Prostate gland (tissue), 2 donors: ENCODE measurements at places on chromosomes 1 and 21. TPM values are rescaled to one million over a fixed set of nuclear protein-coding genes. Genes with fewer than 3 reads are reported as not detected.

The SPATA21 gene
- total RNA-seq, result not detected

DNA sequence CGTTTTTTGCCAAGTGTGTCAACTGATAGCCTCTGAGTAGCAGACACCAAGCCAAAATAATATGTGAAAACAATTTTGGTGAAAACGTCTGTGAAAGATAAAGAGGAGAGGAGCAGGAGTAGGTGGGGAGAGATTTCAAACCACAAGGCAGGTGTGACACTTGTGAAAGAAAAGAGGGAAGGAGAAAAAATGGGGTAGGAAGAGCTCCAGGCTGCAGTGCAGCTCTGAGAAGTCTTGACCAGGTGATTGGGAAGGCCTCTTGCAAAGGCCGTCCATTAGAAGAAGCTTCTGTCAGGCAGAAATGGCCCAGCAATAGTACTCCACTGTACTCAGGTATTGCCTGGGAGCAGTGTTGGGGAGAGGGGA is 10.6 kb upstream of the RAVER2 start:
- no peak overlapping the region for H3K27ac ChIP-seq
- no peaks in the 10 kb centered on the region for H3K27me3 ChIP-seq
- no peaks in the 10 kb centered on the region for H3K4me1 ChIP-seq
- no peak overlapping the region for H3K4me3 ChIP-seq
- DNase-seq, result no peak

- DNase-seq, result no peak
- H3K36me3 ChIP-seq, result no peaks in the 10 kb centered on the region
- H3K4me1 ChIP-seq, result no peaks in the 10 kb centered on the region
- no peak overlapping the region for H3K27ac ChIP-seq
Measured at GRCh38 chr1:235430991-235431390, 63.8 kb downstream of the TBCE start.

The TRIM67 gene
- total RNA-seq, result not detected

GRCh38 chr1:174160109-174160473 is 771 bp downstream of the RABGAP1L start:
- H3K27me3 ChIP-seq, result no peaks in the 10 kb centered on the region
- H3K27ac ChIP-seq, result peak overlapping the region; percentile 96
- no peaks in the 10 kb centered on the region for H3K36me3 ChIP-seq
- DNase-seq, result peak; percentile 22

The IFI6 gene
- 40.4 TPM for total RNA-seq

GRCh38 chr21:37878946-37879660 is 37.2 kb downstream of the KCNJ6 start:
- no peaks in the 10 kb centered on the region for H3K36me3 ChIP-seq
- H3K27me3 ChIP-seq, result no peaks in the 10 kb centered on the region
- H3K4me3 ChIP-seq, result no peak overlapping the region
- no peaks in the 10 kb centered on the region for H3K4me1 ChIP-seq
- no peak overlapping the region for H3K27ac ChIP-seq
- DNase-seq, result no peak

- H3K4me3 ChIP-seq, result no peak overlapping the region
- no peaks in the 10 kb centered on the region for H3K36me3 ChIP-seq
- DNase-seq, result no peak
- H3K4me1 ChIP-seq, result no peaks in the 10 kb centered on the region
- no peak overlapping the region for H3K27ac ChIP-seq
- H3K27me3 ChIP-seq, result no peaks in the 10 kb centered on the region
Measured at GRCh38 chr1:22159891-22160290, 17.0 kb upstream of the WNT4 start.

DNA sequence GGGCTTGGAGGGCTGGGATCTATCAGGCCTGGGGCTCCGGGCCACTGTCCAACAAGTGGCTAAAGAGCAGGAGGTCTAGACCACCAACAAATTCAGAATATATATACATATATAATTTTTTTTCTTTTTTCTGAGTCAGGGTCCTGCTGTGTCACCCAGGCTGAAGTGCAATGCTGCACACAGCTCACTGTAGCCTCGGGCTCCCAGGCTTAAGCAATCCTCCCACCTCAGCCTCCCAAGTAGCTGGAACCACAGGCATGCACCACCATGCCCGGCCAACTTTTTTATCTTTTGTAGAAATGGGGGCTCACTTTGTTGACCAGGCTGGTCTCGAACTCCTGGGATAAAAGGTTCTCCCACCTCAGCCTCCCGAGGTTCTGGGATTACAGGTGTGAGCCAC is 6.8 kb upstream of the LAPTM5 start:
- no peaks in the 10 kb centered on the region for H3K4me1 ChIP-seq
- H3K36me3 ChIP-seq, result no peaks in the 10 kb centered on the region
- no peak for DNase-seq
- H3K27me3 ChIP-seq, result no peaks in the 10 kb centered on the region

GRCh38 chr1:151936653-151937052 is 27.3 kb upstream of the THEM4 start:
- no peak overlapping the region for H3K27ac ChIP-seq
- no peaks in the 10 kb centered on the region for H3K4me1 ChIP-seq
- no peaks in the 10 kb centered on the region for H3K27me3 ChIP-seq

- H3K27ac ChIP-seq, result no peak overlapping the region
- no peak for DNase-seq
- no peaks in the 10 kb centered on the region for H3K36me3 ChIP-seq
- H3K27me3 ChIP-seq, result peaks cover 2% of the 10 kb centered on the region
- H3K4me3 ChIP-seq, result no peak overlapping the region
Measured at GRCh38 chr1:11541956-11542355, 63.0 kb downstream of the DISP3 start.

DNA sequence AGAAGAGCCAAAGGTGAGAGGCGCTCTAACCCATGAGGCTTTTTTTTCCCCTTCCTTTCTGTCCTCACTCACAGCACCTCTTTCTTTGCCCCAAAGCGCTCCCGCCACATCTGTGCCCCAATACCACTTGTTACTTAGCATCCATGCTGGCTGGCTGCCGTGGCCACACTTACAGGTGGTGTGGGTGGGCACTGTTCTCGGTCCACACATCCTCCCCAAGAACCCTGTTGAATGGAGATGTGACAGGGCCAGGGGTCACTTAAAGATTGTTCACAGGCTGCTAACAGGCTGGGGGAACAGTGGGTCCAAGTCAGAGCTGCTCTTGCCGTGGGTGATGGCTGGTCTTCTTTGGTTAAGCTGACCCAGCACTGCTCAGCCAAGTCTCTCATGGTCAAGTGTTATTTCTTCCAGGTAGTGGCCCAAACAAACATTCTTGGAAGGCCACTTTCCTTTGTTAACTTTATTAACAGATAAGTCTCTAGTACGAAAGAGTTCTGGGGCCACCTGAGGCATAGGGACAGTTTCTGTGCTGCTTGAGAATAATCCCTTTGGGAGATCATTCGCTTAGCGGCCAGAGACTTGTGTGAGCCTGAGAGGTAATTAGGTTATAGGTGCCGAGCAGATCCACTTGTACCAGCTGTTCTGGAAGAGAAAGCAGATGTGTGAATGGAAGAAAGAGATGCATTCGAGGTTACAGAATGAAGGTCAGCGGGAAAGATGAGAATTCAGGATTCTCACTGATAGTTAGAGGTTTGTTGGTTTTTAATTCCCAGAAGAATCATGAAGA is 62.6 kb upstream of the IRF2BP2 start:
- H3K27ac ChIP-seq, result no peak overlapping the region
- H3K4me3 ChIP-seq, result no peak overlapping the region
- no peaks in the 10 kb centered on the region for H3K4me1 ChIP-seq
- no peak for DNase-seq
- H3K27me3 ChIP-seq, result no peaks in the 10 kb centered on the region
- no peaks in the 10 kb centered on the region for H3K36me3 ChIP-seq

GRCh38 chr1:25563330-25564215 is 20.2 kb downstream of the LDLRAP1 start:
- H3K4me1 ChIP-seq, result peaks cover 43% of the 10 kb centered on the region
- no peaks in the 10 kb centered on the region for H3K36me3 ChIP-seq
- no peak overlapping the region for H3K27ac ChIP-seq
- no peaks in the 10 kb centered on the region for H3K27me3 ChIP-seq
- DNase-seq, result no peak

DNA sequence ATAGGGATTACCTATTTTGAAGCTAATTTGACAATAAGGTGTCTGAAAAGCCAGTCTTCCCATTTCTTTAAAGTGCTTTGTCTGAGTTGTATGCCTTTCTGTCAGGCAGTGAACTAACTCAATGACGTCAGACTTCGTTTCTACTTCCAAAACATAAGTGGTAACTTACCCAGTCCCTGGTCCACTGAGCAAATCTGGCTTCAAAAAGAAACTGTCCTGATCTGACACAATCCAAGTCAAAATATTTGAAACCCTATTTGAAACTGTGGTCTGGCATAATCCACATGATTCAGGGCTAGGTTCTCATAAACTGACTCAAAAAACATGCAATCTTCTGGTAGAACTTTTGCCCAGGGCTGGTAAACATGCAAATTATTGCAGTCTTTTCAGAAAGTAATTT is 34.0 kb downstream of the DIRAS3 start:
- no peak for DNase-seq
- H3K4me1 ChIP-seq, result no peaks in the 10 kb centered on the region
- H3K4me3 ChIP-seq, result no peak overlapping the region
- no peaks in the 10 kb centered on the region for H3K27me3 ChIP-seq

- H3K4me3 ChIP-seq, result no peak overlapping the region
- no peak for DNase-seq
Measured at GRCh38 chr1:151312411-151312810, 14.8 kb downstream of the PI4KB start.

The GBP7 gene
- total RNA-seq, result not detected

- no peaks in the 10 kb centered on the region for H3K36me3 ChIP-seq
- no peak for DNase-seq
- H3K4me3 ChIP-seq, result no peak overlapping the region
- no peak overlapping the region for H3K27ac ChIP-seq
- H3K4me1 ChIP-seq, result no peaks in the 10 kb centered on the region
Measured at GRCh38 chr1:58395355-58395754, 151.2 kb downstream of the OMA1 start.

DNA sequence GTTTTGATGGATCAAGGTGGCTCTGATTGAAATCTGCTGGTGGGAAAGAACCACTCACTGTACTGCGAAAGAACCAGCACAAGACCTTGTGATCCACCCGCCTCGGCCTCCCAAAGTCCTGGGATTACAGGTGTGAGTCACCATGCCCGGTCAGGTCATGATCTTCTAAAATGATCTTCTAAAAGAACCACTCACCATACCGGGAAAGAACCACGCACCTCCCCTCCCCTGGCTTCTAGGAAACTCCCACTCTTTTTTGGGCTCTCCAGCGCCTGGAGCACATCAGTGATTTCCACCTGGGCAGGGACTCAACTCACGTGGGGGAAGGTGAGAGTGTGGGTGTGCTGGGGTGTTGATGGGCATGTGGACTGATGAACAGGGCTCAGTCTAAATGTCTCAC is 7.9 kb upstream of the RAB7B start:
- DNase-seq, result no peak
- H3K4me1 ChIP-seq, result no peaks in the 10 kb centered on the region
- no peak overlapping the region for H3K27ac ChIP-seq

The KIF26B gene
- 3.3 TPM for total RNA-seq

The KDM1A gene
- total RNA-seq, result 75.1 TPM

The HSD3B2 gene
- total RNA-seq, result 0.62 TPM

- H3K36me3 ChIP-seq, result no peaks in the 10 kb centered on the region
- peaks cover 14% of the 10 kb centered on the region for H3K4me1 ChIP-seq
- peak overlapping the region; percentile 80 for H3K27ac ChIP-seq
- H3K4me3 ChIP-seq, result no peak overlapping the region
- H3K27me3 ChIP-seq, result no peaks in the 10 kb centered on the region
Measured at GRCh38 chr1:225812488-225813213, 2.7 kb downstream of the EPHX1 start.

GRCh38 chr1:26582053-26582835 is 52.7 kb downstream of the RPS6KA1 start:
- H3K4me1 ChIP-seq, result no peaks in the 10 kb centered on the region
- H3K36me3 ChIP-seq, result no peaks in the 10 kb centered on the region
- H3K27ac ChIP-seq, result no peak overlapping the region
- DNase-seq, result no peak
- H3K27me3 ChIP-seq, result no peaks in the 10 kb centered on the region

- no peaks in the 10 kb centered on the region for H3K36me3 ChIP-seq
- H3K27me3 ChIP-seq, result no peaks in the 10 kb centered on the region
- no peak overlapping the region for H3K27ac ChIP-seq
- DNase-seq, result no peak
- no peaks in the 10 kb centered on the region for H3K4me1 ChIP-seq
- H3K4me3 ChIP-seq, result no peak overlapping the region
Measured at GRCh38 chr1:2939041-2939552, 82.2 kb upstream of the ACTRT2 start.

- peak overlapping the region; percentile 78 for H3K27ac ChIP-seq
- H3K27me3 ChIP-seq, result no peaks in the 10 kb centered on the region
- no peak for DNase-seq
- H3K4me1 ChIP-seq, result peaks cover 6% of the 10 kb centered on the region
- no peak overlapping the region for H3K4me3 ChIP-seq
- H3K36me3 ChIP-seq, result no peaks in the 10 kb centered on the region
Measured at GRCh38 chr1:203463469-203464062, 12.0 kb upstream of the PRELP start.

GRCh38 chr1:240719953-240720700 is 108.2 kb upstream of the GREM2 start:
- H3K27ac ChIP-seq, result no peak overlapping the region
- H3K4me1 ChIP-seq, result no peaks in the 10 kb centered on the region
- DNase-seq, result no peak
- no peak overlapping the region for H3K4me3 ChIP-seq

DNA sequence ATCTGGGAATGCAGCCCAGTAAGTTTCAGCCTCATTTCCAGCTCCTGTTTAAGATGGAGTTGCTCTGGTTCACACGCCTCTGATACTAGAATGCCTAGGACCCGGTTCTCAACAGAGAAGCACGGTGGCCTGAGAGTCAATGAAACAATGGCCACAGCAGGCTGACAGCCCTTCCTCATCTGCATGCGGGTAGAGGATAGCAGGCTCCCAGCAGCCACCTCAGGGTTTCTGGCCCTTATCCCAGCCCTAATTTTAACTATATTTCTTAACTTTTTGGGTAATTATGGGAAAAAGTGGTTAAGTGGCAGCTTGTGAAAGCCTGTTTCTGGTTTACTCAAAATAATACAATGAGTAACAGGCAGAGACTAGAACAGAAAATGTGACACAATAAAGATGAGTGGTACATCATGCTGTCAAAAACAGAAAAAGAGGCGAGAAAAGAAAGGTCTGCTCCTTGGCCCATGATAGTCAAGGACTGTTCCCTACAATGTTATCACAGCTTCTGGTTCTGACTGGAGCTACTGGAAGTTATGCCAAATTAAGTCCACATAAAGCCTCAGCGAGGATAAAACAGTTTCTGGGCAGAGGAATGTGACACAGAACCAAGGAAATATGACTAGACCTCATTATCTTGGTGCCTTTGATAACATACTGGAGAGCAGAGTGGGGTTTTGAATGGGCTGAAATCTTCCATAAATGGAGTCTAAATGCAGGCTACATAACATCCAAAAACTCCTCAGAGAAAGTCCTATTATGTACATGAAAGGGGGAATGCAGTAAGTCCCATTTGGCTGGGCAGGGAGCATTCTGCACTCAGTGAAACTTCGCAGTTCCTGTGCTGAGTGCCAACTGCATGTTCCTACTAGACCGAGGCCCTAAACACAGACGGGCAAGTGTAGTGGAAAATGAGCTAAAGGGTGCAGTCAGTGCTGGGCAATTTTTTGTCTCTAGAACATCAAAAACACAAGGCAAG is 92.1 kb downstream of the NIBAN1 start:
- H3K27ac ChIP-seq, result peak overlapping the region; percentile 61
- no peaks in the 10 kb centered on the region for H3K36me3 ChIP-seq
- H3K4me3 ChIP-seq, result no peak overlapping the region
- no peaks in the 10 kb centered on the region for H3K27me3 ChIP-seq
- no peaks in the 10 kb centered on the region for H3K4me1 ChIP-seq
- DNase-seq, result peak; percentile 68
